ENCODE measurements at places on chromosomes 7 and 10.

DNA sequence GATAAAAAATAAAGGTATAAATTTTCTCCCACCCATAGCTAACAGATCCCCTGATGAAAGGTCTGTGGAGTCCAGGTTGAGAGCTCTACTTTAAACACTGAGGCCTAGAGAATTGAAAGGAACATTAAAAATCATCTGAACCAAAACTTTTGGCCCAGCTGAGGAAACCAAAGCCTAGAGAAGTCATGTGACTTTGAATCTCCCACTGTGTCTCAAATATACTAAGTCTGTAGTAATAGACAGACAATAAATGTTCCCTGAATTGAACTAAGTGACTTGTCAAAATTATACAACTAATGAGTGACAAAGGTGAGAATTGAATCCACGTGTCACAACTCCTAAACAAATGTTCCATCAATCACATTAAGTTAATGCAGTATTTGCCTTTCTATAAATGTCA lies 5.7 kb downstream of the GBX1 start:
- no peak for DNase-seq

- no peak for DNase-seq
These were observed 2.7 kb upstream of the TPST1 start for GRCh38 chr7:66202441-66202840.

DNA sequence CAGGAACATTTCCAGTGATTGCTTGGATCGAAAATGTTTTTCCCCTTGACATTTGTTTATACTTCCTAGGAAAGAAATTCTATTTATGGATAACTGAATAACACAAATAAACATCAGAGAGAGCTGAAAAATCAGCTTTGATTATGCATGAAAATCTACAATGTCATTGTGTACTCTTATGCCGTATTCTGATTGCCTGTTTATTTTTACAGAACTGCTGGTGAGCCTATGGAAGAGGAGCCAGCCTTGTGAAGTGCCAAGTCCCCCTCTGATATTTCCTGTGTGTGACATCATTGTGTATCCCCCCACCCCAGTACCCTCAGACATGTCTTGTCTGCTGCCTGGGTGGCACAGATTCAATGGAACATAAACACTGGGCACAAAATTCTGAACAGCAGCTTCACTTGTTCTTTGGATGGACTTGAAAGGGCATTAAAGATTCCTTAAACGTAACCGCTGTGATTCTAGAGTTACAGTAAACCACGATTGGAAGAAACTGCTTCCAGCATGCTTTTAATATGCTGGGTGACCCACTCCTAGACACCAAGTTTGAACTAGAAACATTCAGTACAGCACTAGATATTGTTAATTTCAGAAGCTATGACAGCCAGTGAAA lies 121.5 kb downstream of the TWIST1 start:
- no peak for DNase-seq

- no peak for DNase-seq
These were observed 58.2 kb upstream of the CAMK2B start for GRCh38 chr7:44383566-44383965.

DNA sequence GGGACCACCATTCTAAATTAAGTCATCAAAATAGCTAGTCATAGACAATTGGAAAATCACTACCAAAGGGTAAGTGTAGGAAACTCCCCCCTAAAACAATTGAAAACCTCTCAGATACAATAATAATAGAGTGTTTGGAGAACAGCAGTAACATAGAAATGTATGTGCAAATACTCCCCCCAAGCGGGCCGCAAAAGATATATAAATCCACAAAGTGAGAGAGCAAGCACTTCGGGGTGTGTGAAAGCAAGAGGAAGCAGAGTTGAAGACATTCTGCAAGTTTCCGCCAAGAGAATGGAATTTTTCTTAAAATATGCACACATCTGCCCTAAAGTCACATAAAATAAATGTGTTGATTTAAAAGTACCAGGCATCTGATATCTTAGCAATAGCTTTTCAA lies 33.3 kb downstream of the CHCHD3 start:
- no peak for DNase-seq

GRCh38 chr10:127911218-127911866 lies 4.4 kb downstream of the PTPRE start:
- no peak for DNase-seq

Data from stimulated activated CD4-positive, alpha-beta T cell treated with anti-CD3 and anti-CD28 coated beads, Interleukin-1b, Interleukin-23, amount 100 ng/mL, for 1 hour (primary cell).